NCI-H1092 (cell line): ENCODE measurements at places on chromosomes 7 and 10.

GRCh38 chr7:71326595-71326994 lies 194.7 kb downstream of the GALNT17 start:
- no peak for DNase-seq

DNA sequence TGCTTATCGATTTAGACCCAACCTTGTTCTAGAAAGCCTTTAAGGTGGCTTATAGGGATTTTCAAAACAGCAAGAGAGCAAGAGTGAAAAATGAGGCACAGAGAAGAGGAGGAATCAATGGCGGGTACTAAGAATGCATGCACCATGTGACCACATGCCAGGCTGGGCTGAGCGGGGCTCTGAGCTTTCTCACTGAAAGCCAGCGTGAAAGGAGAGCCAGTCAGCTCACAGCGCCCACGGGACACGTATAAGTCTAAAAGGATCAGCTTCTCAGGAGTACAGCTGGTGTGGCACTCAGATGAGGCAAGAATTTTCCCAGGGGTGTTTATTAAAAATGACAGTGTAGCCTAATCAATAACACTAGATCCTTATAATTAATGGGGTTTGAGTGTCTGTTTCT lies 114.3 kb downstream of the SLIT1 start:
- no peak for DNase-seq

DNA sequence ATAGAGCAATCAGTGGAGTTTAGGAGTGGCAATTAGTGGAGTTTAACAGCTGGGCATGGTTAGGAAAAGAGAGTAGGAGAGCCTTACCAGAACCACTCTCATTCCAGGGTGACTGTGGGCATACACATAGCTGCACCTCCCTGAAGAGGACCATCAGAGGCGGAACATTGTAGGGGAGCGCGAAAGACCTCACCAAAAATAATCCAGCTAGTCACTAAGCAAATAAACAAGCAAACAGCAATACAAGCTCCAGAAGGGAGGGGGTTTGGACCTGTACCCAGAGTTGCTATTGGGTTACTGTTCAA lies 4.1 kb upstream of the NACAD start:
- no peak for DNase-seq

- no peak for DNase-seq
Measured at GRCh38 chr7:43749383-43749940, 9.0 kb upstream of the BLVRA start.

GRCh38 chr7:80369321-80369720 lies 142.5 kb downstream of the GNAT3 start:
- no peak for DNase-seq

GRCh38 chr10:51604579-51604978 lies 94.8 kb downstream of the CSTF2T start:
- DNase-seq, result no peak

DNA sequence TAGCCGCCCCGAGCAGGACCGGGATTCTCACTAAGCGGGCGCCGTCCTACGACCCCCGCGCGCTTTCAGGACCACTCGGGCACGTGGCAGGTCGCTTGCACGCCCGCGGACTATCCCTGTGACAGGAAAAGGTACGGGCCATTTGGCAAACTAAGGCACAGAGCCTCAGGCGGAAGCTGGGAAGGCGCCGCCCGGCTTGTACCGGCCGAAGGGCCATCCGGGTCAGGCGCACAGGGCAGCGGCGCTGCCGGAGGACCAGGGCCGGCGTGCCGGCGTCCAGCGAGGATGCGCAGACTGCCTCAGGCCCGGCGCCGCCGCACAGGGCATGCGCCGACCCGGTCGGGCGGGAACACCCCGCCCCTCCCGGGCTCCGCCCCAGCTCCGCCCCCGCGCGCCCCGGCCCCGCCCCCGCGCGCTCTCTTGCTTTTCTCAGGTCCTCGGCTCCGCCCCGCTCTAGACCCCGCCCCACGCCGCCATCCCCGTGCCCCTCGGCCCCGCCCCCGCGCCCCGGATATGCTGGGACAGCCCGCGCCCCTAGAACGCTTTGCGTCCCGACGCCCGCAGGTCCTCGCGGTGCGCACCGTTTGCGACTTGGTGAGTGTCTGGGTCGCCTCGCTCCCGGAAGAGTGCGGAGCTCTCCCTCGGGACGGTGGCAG lies at the start of gene MGMT:
Gene MGMT, plus strand, starts transcription at position 539 of the 656 bp plus-strand sequence.
- no peak for DNase-seq

DNA sequence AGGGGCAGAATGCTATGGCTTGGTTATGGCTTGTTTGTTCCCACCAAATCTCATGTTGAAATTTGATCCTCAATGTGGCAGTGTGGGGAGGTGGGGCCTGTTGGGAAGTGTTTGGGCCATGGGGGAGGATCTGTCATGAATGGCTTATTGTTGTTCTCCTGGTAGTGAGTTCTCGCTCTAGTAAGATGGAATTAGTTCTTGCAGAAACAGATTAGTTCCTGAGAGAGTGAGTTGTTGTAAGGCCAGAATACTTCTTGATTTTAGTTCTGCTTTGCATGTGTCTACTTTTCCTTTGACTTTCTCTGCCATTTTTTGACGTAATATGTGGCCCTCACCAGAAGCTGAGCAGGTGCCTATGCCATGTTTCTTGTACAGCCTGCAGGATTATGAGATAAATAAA lies 188.2 kb downstream of the KIF20B start:
- no peak for DNase-seq

DNA sequence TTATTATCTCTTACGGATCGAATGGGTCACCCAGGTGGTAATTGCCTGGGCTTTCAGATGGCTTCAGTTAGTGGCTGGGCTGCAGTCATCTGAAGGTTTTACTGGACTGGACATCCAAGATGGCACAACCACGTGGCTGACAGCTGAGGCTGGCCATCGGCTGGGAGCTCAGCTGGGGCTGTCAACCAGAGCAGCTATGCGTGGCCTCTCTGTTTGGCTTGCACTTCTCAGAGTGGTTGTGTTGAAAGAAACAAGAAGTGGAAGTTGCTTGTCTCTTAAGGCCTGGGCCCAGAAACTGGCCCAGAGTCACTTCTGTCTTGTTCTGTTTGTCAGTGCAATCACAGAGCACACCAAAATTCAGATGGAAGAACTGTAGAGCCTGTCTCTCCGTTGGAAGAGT lies 5.7 kb upstream of the GDI2 start:
- no peak for DNase-seq

GRCh38 chr10:95728526-95728925 lies 27.4 kb upstream of the ENTPD1 start:
- no peak for DNase-seq

DNA sequence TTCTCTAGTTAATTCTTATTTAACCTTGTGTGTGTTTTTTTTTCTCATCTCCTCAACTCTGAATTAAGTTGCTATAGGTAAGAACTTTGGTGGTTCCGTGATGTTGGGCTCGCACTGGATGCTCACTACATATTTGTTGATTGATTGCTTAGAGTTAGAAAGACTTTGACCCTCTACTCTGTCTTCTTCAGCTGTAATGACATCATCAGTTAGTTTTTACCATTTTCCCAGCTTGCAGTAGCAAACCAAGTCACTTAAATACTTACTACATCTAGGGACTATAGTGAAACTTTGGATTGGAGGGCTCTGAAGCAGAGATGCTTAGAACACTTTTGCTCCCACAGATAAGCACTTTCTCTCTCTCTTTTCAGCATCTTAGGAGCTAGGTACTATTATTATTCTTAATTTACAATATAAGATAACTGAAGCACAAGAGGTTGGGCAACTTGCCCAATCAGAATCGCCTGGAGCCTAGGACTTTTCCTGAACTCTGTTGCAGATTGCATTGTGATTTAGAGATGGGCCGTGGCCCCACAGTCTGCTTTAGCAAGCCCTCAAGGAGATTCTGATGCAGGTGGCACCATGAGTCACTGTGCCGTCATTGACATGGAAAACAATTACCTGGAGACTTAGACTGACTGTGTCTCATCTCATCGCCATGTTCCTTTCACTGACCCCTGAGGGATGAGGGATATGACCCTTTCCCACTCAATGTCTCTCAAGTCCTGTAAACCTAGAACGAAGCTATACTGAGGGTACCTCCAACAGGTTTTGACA lies 471.9 kb upstream of the PODXL start:
- DNase-seq, result no peak

GRCh38 chr7:112112822-112113255 lies 93.4 kb downstream of the DOCK4 start:
- DNase-seq, result no peak

DNA sequence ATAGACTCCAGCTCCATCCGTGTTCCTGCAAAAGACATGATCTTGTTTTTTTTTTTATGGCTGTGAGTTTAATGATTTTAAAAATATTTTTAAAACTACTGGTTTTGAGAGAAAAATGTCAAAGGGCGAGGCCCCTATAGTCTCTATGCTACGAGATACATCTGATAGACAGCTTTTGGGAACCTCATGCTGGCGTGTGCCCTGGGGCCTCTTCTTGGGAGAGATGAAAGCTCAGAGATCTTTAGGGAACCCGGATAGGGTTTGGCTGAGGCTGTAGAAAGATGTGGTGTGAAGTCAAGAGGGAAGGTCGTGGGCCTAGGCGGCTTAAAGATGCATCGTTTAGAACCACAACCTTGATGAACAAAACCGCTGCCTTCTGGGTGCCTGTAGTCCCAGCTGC lies 70.2 kb downstream of the PDIA4 start:
- DNase-seq, result no peak

DNA sequence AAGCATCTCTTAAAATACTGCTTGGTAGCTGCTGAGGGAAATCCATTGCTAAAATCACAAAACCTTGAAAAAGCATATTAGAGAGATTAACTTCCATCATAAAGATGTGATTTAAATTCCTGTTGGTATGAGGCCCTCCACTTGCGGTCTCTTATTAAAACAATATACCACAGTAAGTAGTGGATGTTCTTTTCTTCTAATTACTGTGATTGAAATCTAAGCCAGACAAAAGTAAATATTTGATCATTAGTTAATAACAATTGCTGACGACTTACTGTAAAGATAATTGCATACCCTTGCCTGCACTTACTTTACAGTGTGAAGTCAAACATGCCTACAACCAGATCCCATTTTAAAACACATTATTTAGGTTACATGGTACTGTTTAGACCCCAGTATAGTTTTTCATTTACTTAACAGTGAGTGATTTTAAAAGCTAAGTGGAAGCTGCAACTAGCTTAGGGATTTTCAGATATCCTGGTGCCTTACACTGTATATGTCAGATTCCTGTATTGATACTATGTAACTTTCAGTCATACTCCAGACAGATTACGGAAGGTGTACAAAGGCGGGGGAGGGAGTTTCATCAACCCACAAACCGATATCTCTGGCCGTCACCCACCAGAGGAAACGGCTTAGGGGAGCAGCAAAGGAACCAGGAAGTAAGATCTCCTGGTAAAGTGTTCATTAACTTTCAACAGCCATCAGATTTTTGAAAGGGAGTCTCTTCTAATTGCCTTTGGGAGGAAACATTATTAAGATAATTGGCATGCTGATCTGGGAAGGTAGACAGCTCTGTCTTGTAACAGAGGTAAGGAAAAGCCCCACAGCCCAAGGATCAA lies 986 bp downstream of the NRP1 start:
- DNase-seq, result no peak

DNA sequence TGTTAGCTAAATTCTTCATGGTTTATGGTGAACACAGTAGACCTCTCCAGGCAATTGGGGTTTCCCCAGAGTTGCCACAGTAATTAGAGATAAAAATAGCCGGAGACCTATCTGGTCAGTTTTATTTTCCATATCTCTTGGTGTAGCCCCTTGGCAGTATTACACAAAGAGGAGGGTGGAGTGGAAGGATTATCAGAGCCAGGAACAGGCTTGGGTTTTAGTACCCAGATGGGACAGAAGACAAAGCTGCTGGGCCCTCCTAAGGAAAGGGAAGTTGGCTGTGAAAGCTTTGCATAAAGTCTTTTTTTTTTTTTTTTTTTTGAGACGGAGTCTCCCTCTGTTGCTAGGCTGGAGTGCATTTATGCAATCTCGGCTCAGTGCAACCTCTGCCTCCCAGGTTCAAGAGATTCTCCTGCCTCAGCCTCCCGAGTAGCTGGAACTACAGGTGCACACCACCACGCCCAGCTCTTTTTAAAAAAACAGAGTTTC lies 9.7 kb downstream of the ZSCAN21 start:
- DNase-seq, result no peak

DNA sequence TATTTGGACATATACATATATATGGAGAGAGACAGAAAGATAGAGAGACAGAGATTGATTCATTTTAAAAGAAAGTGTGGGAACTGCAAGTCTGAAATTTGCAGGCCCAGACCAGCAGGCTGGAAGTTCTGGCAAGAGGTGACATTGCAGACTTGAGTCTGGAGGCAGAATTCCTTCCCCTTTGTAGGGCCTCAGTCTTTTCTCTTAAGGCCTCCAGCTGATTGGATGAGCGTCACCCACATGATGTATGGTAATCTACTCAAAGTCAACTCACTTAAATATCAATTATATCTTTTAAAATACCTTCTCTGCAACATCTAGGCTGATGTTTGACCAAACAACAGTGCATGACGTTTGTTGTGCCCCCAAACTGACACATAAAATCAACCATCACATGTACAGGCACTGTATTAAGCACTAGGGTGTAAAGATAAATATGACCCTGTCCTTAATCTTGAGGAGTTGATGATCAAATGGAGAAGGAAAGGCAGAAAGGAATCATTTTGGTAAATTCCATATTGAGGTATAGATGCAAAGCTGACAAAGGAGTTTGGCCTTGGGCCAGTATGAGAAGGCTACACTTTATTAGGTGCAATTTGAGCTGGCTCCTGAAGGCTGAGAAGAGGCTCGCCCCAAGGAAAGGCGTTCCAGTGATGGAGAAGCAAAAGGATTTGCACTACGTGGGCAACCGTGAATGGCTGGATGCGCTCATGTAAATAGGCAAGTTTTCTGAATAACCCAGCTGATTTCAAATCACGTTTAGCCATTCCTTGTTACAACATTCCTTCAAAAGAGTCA lies 52.6 kb downstream of the BPGM start:
- DNase-seq, result no peak

DNA sequence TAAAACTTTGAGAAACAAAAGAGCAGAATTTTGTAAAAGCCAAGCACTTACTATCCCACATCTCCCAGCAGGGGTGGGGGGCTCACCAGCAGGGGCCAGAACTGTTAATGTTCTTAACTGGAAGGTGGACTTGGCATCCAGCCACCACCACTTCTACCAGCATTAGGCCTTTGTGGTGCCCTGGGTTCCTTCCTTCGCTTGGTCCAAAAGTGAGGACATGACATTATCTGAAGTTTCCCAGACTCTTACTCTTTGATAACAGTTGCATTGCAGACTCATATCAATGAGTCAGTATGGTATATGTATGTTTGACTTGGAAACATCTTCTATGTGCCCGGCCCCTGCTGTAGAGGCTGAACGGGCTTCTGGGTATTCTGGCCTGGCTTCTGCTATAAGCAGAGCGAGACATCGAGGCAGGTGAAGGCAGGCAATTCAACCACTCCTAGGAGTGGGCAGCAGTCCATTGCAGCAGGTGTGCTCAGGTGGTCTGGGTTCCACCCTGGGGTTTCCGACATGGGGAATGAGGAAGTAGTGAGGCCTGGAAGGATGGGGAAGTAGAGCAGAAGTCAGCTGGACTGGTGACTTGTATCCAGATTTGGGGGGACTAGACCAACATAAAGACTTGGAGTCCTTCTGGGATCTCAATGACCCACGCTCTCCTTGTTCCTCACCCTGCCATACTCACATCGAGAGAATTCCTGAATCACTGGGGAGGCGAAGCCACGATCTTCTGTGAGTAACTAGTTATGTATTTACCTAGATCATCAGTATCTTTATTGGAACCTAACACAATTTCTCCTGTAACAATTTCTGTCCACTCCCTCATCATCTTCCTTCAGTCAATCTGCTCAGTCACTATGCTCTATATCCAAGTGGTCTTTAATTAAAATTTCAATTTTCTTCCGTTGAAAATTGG lies 4.1 kb downstream of the ZNF777 start:
- no peak for DNase-seq

- DNase-seq, result no peak
Measured at GRCh38 chr7:44220358-44221112, 19.8 kb downstream of the YKT6 start.

- no peak for DNase-seq
Measured at GRCh38 chr10:132423966-132424861, 27.2 kb downstream of the PWWP2B start.
